ENCODE measurements at places on chromosomes 4 and X. TPM values are rescaled to one million over a fixed set of nuclear protein-coding genes. Genes with fewer than 3 reads are reported as not detected.

- H3K27ac ChIP-seq = no peak overlapping the region
- no peaks in the 10 kb centered on the region for H3K4me1 ChIP-seq
- no peaks in the 10 kb centered on the region for H3K27me3 ChIP-seq
- no peak overlapping the region for H3K4me3 ChIP-seq
Measured at GRCh38 chr4:138831948-138832347, 183.6 kb upstream of the NOCT start.

GRCh38 chr4:144399927-144400326 lies 246.0 kb upstream of the HHIP start:
- H3K27ac ChIP-seq = no peak overlapping the region
- no peak overlapping the region for H3K4me3 ChIP-seq
- no peaks in the 10 kb centered on the region for H3K27me3 ChIP-seq

- no peaks in the 10 kb centered on the region for H3K36me3 ChIP-seq
- peaks cover 12% of the 10 kb centered on the region for H3K4me1 ChIP-seq
- H3K27ac ChIP-seq = no peak overlapping the region
- H3K4me3 ChIP-seq = no peak overlapping the region
- no peaks in the 10 kb centered on the region for H3K27me3 ChIP-seq
- no peak for DNase-seq
Measured at GRCh38 chr4:16118090-16118489, 34.3 kb upstream of the PROM1 start.

- H3K4me1 ChIP-seq = no peaks in the 10 kb centered on the region
- H3K4me3 ChIP-seq = no peak overlapping the region
- no peak overlapping the region for H3K27ac ChIP-seq
- H3K36me3 ChIP-seq = no peaks in the 10 kb centered on the region
- no peak for DNase-seq
Measured at GRCh38 chr4:156593464-156593863, 378.1 kb downstream of the PDGFC start.

DNA sequence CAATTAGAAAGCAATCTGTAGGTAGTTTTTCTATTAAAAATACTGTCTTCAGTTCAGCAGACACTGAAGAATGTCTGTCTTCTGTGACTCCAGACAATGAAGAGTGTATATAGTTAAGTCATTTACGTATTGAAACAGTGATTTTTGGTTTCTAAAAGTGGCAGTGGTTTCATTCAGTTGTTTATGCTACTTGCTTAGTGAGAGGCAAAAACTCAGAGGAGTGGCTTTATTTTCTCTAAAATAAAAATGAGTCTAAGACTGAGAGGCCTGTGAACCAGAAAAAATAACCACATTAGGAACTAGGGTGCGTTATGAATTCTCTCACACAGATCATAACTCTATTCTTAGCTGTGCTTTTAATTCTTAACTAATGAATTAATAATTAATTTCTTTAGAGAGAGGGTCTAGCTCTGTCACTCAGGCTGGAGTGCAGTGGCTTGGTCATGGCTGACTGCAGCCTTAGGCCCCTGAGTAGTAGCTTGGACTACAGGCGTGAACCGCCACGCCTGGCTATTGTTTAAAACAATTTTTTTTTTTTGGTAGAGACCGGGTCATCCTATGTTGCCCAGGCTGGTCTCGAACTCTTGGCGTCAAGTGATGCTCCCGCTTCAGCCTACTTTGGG lies 31.4 kb downstream of the FREM3 start:
- H3K27me3 ChIP-seq = peaks cover 3% of the 10 kb centered on the region
- H3K4me3 ChIP-seq = no peak overlapping the region
- DNase-seq = no peak
- H3K4me1 ChIP-seq = no peaks in the 10 kb centered on the region
- H3K27ac ChIP-seq = no peak overlapping the region

Gene CXorf49
- not detected for total RNA-seq

DNA sequence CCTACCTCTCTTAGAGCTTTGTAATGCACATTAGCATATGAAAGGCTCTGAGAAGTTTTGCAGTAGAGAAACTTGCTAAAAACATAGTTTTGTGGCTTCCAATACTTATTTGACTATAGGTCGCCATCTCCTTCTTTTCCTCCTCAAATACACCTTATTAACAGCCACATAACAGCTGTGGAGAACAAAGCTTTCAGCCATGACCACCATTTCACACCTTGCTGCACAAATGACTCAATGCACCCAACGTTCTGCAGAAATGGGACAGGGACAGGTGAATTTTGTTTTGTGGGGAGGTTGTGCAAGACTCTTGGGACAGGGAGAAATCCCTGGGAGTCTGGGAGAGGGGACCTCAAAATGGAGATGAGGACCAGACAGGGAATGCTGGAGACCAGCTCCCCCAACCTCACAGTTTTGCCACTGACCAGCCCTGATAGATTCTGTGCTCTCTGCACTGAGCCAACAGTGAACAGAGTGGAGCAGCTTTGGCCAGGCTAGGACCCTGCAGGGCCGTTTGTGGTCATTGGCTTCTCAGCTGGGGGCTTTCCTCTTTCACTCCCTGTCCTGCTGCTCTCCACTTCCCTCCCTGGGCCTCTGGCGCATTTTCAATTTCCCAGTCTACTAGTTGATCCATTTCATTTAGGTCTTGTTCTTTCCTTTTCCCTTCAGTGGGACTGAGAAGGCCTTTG lies 16.6 kb downstream of the FRMPD3 start:
- no peak for DNase-seq
- H3K4me1 ChIP-seq = no peaks in the 10 kb centered on the region
- no peak overlapping the region for H3K27ac ChIP-seq
- peaks cover 2% of the 10 kb centered on the region for H3K27me3 ChIP-seq

- no peaks in the 10 kb centered on the region for H3K36me3 ChIP-seq
- H3K4me3 ChIP-seq = no peak overlapping the region
- no peaks in the 10 kb centered on the region for H3K4me1 ChIP-seq
- no peak overlapping the region for H3K27ac ChIP-seq
Measured at GRCh38 chrX:120790118-120790517, 85.5 kb downstream of the CT47B1 start.

Gene FAM53A
- 0.45 TPM for total RNA-seq

Gene DGKK
- not detected for total RNA-seq

GRCh38 chr4:170652571-170652970 lies 562.8 kb upstream of the AADAT start:
- no peaks in the 10 kb centered on the region for H3K36me3 ChIP-seq
- no peak for DNase-seq
- H3K4me3 ChIP-seq = no peak overlapping the region
- no peak overlapping the region for H3K27ac ChIP-seq
- no peaks in the 10 kb centered on the region for H3K27me3 ChIP-seq
- no peaks in the 10 kb centered on the region for H3K4me1 ChIP-seq

Gene AADAT
- total RNA-seq = not detected

Gene ZNF330
- total RNA-seq = 37.1 TPM

DNA sequence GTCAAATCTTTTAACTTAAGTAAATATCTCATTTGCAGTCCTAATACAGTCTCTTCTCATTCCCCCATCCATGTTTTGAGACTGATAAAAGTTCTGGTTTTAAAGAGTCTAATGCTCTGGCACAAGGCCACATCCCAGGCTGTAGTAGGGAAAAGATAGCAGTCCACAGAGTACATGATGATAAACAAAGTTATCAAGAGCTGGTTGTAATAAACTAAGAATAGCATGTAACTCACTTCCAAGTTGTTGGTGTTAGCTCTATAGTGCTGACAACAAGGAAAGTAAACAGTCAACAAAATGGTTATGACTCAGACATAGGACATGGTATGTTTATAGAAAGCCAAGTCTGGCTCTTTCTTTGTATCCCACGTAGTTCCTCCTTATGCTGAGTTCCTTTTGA lies 21.8 kb upstream of the AREG start:
- no peak for DNase-seq
- H3K27ac ChIP-seq = no peak overlapping the region
- H3K4me3 ChIP-seq = no peak overlapping the region

- no peak overlapping the region for H3K27ac ChIP-seq
- no peak for DNase-seq
- H3K4me3 ChIP-seq = no peak overlapping the region
Measured at GRCh38 chr4:162347156-162347841, 183.5 kb upstream of the FSTL5 start.

DNA sequence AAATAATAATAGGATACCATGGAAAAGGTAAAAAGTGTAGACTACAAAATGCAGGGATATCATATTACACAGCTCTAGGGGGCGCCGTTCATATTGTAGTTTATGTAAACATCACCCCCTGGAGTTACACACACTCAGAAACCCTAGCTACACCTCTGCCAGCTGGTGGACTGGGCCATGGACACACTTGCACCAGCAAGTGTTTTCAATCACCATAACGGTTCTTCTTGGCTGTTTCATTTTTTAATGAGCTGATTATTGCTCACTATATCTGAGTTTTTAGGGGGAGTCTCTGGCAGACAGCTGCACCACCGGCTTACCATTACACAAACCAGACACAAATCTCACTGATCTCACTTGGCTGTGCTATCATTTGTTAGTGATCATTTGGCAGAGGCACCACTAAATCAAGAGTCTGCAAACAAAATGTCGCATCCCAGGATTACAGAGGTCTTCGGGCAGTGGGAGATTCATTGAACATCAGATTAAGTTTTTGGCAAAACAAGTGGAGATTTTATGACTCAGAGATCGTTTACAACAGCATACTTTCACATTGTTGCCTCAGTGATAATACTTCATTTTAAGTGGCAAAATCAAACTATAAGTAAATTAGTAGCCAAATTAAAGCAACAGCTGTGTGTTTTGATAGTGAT lies 185.7 kb downstream of the UNC5C start:
- no peaks in the 10 kb centered on the region for H3K27me3 ChIP-seq
- no peaks in the 10 kb centered on the region for H3K36me3 ChIP-seq
- DNase-seq = no peak
- H3K4me3 ChIP-seq = no peak overlapping the region
- no peaks in the 10 kb centered on the region for H3K4me1 ChIP-seq

Gene HPGD
- total RNA-seq = 16.5 TPM

- no peak overlapping the region for H3K4me3 ChIP-seq
- no peaks in the 10 kb centered on the region for H3K27me3 ChIP-seq
- no peaks in the 10 kb centered on the region for H3K4me1 ChIP-seq
- no peak for DNase-seq
- H3K27ac ChIP-seq = no peak overlapping the region
- no peaks in the 10 kb centered on the region for H3K36me3 ChIP-seq
Measured at GRCh38 chr4:115944146-115944905, 830.9 kb upstream of the NDST4 start.

Data from activated CD8-positive, alpha-beta T cell treated with anti-CD3 and anti-CD28 coated beads, Interleukin-2, amount 10 ng/mL, durations not matched to agents 7 days and 5 days (primary cell).